Chondrocyte (in vitro differentiated cells): ENCODE measurements at places on chromosomes 16 and 17. TPM values are rescaled to one million over a fixed set of nuclear protein-coding genes. Genes with fewer than 3 reads are reported as not detected.
A peak's percentile ranks its signal among the peaks of the same experiment; 100 is the strongest.

DNA sequence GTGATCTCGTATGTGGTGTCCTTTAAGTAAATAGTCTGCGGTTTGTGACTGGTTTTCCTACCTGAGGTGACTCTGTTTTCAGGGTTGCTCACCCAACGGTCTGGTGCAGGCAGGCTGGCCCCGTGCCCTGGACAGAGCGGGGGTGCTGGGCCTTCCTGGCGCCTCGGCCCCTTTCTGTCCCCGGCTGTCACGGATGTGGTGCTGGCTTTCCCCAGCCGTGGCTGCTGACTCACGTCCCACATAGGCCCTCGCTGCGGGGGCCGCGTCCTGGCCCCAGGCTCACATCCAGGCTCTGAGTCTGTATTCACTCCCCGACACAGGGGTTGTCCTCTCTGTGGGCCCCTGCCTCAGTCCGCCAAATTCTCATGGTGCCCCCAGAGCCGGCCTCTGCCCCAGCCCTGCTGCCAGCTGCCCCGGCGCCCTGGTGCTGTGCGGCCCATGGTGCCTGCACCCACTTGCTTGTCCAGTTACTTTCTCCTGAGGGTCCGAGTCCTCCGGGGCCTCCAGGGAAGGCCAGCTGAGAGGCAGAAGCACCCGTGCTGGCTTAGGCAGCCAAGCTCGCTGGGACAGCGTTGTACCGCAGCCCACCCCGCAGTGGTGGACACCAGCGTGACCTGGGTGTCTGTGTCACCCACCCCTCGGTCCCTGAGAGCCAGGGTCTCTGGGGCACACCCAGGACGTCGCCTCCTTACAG is 5.9 kb downstream of the CHMP6 start:
- DNase-seq, result no peak
- H3K4me1 ChIP-seq, result peaks cover 19% of the 10 kb centered on the region
- no peak overlapping the region for H3K27ac ChIP-seq
- H3K27me3 ChIP-seq, result peaks cover 11% of the 10 kb centered on the region

GRCh38 chr16:19549673-19550072 is 5.8 kb upstream of the VPS35L start:
- H3K4me3 ChIP-seq, result no peak overlapping the region
- peaks cover 2% of the 10 kb centered on the region for H3K36me3 ChIP-seq
- no peaks in the 10 kb centered on the region for H3K27me3 ChIP-seq
- no peak for DNase-seq

STH gene
- not detected in 3 replicates for total RNA-seq

DNA sequence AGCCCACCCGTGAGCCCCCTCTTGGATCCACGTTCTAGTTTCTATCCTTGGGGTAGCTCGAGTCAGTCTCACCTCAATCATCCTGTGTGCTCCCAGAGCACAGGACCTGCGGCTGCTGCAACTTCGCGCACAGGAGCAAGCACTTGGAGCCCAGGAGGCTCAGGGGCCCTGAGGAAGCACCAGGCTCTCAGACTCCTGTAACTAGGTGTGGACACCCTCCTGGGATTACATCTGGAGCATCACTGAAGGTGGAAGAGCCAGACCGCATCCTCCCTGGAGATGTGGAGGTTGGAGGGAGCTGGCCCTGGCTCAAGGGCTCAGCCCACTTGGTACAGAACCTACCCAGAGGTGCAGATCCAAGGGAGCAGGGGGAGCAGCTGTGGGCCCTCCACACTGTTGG is 2.7 kb downstream of the HBQ1 start:
- H3K27ac ChIP-seq, result no peak overlapping the region
- peaks cover 9% of the 10 kb centered on the region for H3K27me3 ChIP-seq
- peaks cover 4% of the 10 kb centered on the region for H3K36me3 ChIP-seq
- H3K4me1 ChIP-seq, result no peaks in the 10 kb centered on the region

DNA sequence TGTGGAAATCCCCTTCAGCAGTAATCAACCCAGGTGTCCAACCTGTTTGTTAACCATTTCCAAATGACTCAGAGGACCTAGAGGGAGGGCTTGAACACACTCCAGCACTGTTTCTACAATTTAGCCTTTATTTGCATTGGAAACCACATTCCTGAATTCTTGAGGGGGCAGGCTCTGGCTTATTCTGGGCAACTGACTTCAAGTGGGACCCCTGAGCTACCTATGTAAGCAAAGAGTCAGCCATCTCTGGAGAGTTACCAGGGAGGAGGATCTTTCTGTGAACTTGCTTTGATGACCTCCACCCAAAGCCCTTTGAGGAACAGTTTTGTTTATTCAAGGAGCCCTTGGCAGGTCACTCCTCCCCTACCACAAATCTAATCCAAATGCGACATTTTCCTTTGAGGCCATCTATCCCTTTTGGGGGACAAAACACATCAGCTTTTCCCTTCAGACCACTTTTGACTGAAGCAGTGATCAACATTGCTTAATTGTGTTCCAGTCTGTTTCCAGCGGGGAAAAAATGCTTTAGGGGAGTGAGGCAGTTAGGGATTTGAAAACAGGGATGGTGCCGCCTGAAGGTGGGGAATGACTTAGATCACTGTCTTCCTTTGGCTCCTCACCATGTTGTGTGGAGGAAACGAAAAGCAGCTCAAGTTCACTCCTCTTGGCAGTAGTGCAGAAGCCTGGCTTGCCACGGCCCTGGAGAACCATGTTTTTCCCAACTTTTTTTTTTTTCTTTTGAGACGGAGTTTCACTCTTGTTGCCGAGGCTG is 46.2 kb downstream of the TUBD1 start:
- peaks cover 6% of the 10 kb centered on the region for H3K36me3 ChIP-seq
- peaks cover 78% of the 10 kb centered on the region for H3K4me1 ChIP-seq
- H3K27ac ChIP-seq, result peak overlapping the region; percentile 99
- no peaks in the 10 kb centered on the region for H3K27me3 ChIP-seq

SLFN14 gene
- not detected in 3 replicates for total RNA-seq

DNA sequence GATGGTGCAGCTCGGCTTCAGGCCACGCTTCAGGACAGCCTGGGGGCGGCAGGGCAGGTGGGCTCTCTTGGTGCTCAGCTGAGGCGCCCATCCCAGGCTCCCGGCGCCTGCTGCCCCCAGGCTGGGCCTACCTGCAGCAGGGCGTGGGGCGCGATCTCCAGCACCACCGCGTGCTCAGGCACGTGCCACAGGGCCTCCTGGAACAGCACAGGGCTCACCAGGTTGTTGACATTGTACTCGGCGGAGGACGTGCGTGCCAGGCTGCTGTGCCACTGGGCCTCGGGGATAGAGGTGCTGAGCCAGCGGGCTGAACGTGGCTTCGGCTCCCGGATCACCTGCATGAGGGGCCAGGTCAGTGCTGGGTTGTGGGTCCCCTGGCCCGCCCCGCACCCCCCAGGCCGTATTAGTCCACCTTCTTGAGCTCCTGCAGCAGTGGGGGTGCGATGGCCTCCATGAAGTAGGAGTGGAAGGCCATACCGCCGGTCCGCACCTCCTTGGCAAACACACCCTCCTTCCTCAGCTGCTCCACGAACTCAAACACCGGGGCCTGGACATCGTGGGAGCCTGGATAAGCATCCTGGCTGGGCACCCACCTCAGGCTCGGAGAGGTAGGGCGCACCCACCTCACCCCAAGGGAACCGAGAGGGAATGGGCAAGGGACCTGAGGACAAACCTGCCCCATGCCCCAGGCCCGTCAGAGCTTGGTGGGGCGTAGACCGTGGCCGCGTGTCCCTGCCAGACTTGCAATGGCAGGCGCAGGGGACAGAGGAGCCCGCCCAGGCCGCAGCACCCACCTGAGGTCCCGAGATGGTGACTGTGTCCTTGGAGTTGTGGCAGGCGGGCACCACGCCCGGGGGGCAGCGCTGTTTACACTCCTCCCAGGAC is 9.0 kb downstream of the FASN start:
- no peak for DNase-seq
- no peak overlapping the region for H3K27ac ChIP-seq
- no peaks in the 10 kb centered on the region for H3K27me3 ChIP-seq
- no peaks in the 10 kb centered on the region for H3K4me1 ChIP-seq
- no peak overlapping the region for H3K4me3 ChIP-seq
- H3K36me3 ChIP-seq, result peaks cover 11% of the 10 kb centered on the region

- H3K4me1 ChIP-seq, result no peaks in the 10 kb centered on the region
- H3K27ac ChIP-seq, result no peak overlapping the region
- peaks cover 2% of the 10 kb centered on the region for H3K36me3 ChIP-seq
- DNase-seq, result no peak
- no peaks in the 10 kb centered on the region for H3K27me3 ChIP-seq
Measured at GRCh38 chr17:75572713-75573539, 14.7 kb upstream of the MYO15B start.

DNA sequence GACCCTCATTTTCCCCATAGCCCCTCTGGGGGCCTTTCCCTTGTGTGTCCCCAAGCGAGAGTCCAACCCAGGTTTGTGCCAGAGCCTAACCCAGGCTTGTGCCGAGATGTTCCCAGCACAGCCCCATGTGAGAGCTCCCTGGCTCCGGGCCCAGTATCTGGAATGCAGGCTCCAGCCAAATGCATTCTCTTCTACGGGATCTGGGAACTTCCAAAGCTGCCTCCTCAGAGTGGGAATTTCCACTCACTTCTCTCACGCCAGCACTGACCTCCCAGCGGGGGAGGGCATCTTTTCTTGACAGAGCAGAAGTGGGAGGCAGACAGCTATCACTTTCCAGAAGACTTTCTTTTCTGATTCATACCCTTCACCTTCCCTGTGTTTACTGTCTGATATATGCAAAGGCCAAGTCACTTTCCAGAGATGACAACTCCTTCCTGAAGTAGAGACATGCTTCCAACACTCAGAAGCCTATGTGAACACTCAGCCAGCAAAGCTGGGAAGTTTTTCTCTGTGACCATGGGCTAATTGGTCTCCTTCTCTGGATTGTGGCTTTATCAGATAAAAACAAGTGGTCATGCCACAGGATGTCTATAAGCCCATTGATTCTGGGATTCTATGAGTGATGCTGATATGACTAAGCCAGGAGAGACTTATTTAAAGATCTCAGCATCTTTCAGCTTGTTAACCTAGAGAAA is 2.5 kb upstream of the CCL2 start:
- H3K36me3 ChIP-seq, result no peaks in the 10 kb centered on the region
- peak; percentile 94 for DNase-seq
- peak overlapping the region; percentile 97 for H3K27ac ChIP-seq
- no peak overlapping the region for H3K4me3 ChIP-seq
- H3K27me3 ChIP-seq, result no peaks in the 10 kb centered on the region
- H3K4me1 ChIP-seq, result peaks cover 95% of the 10 kb centered on the region

HOXB13 gene
- 0.19 TPM in 1 of 3 replicates, not detected in the others for total RNA-seq

KRTAP9-2 gene
- total RNA-seq, result not detected in 3 replicates

RASD1 gene
- 0.31 to 0.72 TPM (median 0.42 TPM) in 3 replicates for total RNA-seq

DNA sequence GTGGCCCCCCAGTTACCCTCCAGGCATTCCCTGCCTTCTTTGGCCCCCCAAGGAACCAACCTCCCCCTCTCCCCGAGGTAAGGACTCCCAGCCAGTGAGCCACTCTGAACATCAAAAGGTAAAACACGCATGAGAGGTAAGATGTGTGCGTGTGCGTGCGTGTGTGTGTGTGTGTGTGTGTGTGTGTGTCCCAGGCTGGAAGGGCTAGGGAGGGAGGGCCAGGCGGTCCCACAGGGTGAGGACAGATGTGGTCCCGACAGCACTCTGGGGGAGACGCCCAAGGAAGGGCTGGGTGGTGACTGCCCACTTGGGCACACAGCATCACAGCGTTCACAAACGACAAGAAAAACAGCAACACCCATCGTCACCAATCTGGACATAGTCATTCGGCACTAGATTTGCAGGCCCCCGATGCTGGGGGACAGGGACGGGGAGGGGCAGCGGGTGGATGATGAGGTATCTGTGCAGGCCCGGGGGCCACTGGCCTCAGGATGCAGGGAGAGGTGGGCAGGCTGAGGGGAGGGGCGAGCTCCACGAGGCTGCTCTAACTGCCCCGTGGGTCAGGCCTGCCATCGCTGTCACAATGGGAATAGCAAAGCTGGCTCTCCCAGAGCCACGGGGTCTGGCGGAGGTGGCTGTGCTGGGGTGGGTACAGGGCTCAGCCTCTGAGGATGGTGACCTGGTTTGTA is 16.3 kb downstream of the MNT start:
- no peak overlapping the region for H3K4me3 ChIP-seq
- peaks cover 6% of the 10 kb centered on the region for H3K36me3 ChIP-seq
- H3K27ac ChIP-seq, result no peak overlapping the region
- DNase-seq, result no peak

PYDC1 gene
- not detected in 3 replicates for total RNA-seq

- no peaks in the 10 kb centered on the region for H3K36me3 ChIP-seq
- no peaks in the 10 kb centered on the region for H3K4me1 ChIP-seq
- no peak for DNase-seq
- H3K27me3 ChIP-seq, result peaks cover 32% of the 10 kb centered on the region
Measured at GRCh38 chr17:74949455-74950115, 13.9 kb downstream of the OTOP3 start.

GRCh38 chr16:53945996-53946395 is 242.0 kb downstream of the FTO start:
- H3K36me3 ChIP-seq, result peaks cover 4% of the 10 kb centered on the region
- H3K27me3 ChIP-seq, result no peaks in the 10 kb centered on the region
- H3K4me1 ChIP-seq, result peaks cover 2% of the 10 kb centered on the region
- DNase-seq, result no peak

GRCh38 chr17:80212962-80213642 is 7.0 kb downstream of the SGSH start:
- H3K27me3 ChIP-seq, result no peaks in the 10 kb centered on the region
- DNase-seq, result no peak
- H3K4me1 ChIP-seq, result no peaks in the 10 kb centered on the region
- no peak overlapping the region for H3K27ac ChIP-seq
- no peak overlapping the region for H3K4me3 ChIP-seq

CCL3 gene
- not detected in 3 replicates for total RNA-seq

DNA sequence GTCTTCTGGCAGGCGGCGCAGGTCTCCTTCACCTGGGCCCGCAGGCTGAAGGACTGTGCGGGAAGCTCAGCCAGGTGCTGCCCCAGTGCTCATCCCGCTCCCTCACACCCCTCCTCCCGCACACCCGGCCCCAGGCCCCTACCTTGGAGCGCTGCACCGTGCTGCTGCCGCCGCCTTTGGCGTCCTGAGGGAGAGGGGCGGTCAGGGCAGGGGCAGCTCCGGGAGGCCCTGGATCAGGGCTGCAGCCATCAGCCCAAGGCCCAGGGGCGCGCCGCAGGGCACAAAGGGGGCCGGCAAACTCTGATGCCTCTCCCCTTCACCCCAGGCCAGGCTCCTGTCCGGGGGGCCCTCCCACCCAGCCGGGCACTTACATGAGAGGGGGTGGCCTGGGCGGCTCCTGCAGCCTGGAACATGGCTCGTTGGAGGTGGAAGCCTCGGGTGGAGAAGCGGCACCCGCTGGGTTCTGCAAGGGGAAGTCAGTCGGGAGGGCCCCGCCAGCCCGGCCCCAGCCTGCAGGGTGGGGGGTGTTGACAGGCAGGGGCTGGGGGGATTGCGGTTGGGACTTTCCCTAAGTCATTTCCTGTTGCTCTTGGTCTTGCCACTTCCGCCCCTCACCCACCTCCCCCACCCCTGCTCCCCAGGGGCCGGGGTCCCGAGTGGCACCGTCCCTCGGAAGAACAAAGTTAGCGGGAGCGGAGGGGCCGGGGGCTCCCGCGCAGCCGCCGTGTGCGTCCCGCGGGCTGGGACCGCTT is 863 bp downstream of the LIMD2 start:
- peaks cover 19% of the 10 kb centered on the region for H3K4me1 ChIP-seq
- H3K36me3 ChIP-seq, result peaks cover 5% of the 10 kb centered on the region
- H3K27ac ChIP-seq, result peak overlapping the region; percentile 41
- H3K4me3 ChIP-seq, result peak overlapping the region; percentile 77
- DNase-seq, result no peak
- H3K27me3 ChIP-seq, result no peaks in the 10 kb centered on the region
